Fibroblast of villous mesenchyme (primary cell): ENCODE measurements at places on chromosomes 12 and 14.
A peak's percentile ranks its signal among the peaks of the same experiment; 100 is the strongest.

GRCh38 chr12:130371296-130371695 lies 33.6 kb downstream of the PIWIL1 start:
- DNase-seq, result no peak

DNA sequence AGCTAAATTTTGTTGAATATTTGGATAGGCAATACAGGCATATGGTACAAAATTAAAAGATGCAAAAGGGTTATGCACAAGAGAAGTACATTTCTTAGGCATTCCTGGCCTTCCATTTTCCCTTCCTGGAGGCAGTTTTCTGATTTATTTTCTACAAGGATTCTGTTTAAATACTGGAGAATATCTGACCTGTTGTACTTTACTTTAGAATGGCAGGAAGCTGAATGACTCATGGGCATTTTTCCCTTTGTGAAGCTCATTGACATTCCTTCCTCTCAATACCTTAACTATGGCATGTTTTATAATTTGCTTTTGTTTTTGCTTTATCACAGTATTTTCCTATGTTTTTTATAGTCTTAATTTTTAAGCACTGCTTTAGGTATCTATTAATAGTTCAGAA lies 62.7 kb downstream of the RCOR1 start:
- no peak for DNase-seq

DNA sequence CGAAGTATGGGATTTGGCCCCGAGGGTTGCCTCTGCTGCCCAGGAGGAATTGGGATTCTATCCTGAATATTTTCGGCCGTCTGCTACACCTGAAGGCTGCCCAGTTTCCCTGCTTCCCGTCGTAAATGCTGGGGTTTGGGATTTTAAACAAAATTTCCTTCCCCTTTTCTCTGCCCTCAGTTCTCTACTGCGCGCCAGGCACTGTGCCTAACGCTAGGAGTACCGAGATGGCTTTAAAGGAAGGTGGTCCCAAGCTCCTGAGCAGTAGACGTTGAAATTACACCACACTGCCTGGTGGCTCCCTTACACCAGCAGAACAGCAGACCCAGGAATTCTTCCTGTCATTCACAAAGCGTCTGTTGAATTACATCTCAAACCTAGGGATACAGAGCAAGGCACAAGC lies 566 bp upstream of the PRDM4 start:
- no peak for DNase-seq

DNA sequence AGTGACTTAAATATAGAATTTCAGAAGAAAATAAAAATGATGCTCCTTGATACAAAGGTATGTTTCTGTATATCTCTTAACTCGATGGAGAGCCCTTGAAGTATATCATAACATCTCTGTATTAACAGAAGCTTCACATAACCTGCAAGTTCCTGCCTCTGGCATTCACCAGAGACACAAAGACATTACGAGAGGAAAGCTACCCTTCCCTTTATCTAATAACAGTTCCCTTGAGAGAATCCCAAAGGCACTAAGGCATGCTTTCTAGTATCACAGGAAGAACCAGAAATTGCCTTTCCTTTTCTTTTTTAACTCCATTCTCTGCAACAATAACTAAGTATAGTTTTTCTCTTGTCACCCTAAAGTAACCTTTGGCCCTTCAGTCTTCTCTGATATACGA lies 164.5 kb downstream of the MGAT4C start:
- DNase-seq, result no peak

DNA sequence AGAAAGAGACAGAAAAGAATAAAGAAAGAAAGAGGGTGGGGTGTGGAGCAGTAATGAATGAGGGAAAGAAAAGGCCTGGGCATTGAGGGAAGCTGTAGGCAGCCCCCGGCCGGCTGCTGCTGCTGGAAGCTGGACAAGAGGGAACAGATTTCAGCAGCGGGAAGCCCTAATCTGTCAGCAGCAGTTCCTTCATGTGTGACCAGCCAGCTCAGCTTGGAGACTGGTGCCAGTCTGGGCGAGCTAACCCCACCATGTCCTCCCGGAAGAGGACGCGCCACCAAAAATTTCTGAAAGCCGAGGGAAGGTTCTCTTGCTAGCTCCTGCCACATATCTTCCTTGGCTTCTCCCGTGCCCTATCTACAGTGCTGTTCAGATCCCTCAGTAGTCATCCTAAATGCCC lies 236.8 kb downstream of the GRIN2B start:
- DNase-seq, result no peak

DNA sequence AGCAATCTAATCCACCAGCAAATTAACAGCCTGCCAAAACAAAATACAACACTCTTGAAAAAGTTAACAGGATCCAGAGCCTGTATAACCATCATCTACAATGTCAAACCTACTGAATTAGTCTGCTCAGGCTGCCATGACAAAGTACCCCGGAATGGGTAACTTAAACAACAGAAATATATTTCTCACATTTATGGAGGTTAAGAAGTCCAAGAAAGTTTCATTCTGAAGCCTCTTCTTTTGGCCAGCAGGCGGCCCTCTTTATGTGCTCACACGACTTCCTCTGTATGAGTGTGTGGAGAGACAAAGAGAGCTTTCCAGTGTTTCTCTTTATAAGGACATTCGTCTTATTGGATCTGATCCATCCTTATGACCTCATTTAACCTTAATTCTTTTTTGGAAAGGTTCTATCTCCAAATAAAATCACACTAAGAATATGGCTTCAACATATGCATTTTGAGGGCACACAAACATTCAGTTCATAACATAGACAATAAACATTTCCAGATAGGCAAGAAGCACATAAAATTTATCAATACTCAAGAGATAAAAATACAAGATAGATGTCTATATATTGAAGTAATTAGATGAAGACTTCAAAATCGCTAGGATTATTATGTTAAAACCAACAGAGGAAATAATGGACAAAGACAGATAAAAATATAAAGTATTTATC lies 5.9 kb upstream of the RERG start:
- peak; percentile 56 for DNase-seq

GRCh38 chr14:30848449-30849240 lies 25.7 kb upstream of the COCH start:
- DNase-seq, result no peak

DNA sequence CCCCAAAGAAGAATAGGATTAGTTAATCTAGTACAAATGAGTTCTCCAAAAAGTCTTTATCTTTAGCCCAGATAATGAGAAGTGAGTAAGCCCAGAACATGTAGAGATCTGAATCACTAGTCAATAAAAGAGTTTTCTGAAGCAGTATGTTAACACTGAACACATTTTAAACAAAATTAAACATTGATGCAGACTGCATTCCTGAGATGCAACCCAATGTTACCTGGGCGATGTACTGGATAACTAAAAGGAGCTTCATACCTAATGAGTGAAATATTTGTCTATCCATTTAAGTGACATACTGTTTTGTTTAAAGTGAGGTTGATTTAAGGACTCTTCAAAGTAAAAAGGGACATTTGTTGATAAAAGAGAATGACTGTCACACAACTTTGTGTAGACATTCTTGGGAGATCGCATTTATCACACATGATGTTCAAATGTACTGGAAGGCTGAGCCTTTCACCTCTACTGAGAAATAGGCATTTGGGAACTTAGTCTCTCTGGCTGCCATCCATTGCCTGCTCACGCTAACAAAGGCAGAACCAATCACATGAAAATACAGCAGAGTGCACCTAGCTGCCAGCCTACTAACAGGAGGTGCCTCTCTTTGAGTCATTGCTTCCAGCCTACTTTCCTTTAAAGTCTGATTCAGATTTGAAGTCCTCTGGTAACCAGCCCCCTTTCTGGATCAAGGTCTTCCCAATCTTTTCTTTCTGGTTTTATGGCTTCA lies 287.7 kb downstream of the BTG1 start:
- DNase-seq, result no peak

GRCh38 chr14:99116741-99117295 lies 155.2 kb downstream of the BCL11B start:
- no peak for DNase-seq

GRCh38 chr12:123396954-123397353 lies 13.0 kb downstream of the KMT5A start:
- no peak for DNase-seq

DNA sequence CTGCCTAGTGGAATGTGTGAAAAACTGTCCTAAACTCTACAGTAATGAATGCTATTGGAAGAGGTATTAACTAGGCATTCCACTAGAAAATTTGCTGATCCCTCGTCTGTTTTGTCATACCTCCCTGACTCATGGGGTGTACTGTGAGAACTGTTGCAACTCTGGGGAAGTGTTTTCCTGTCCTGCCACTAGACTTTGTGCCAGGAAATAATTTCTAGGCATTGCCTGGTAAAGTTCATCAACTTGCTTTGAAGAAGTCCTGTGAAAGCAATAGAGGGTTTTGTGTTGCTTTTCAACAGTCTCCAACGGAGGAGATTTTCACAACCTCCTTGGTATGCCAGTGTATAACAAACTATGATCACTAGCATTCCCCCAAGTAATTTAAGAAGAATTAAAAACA lies 139.9 kb downstream of the AKAP6 start:
- DNase-seq, result peak; percentile 78

GRCh38 chr14:55908106-55908505 lies 210.1 kb upstream of the PELI2 start:
- no peak for DNase-seq

GRCh38 chr12:132502149-132502881 lies 12.4 kb downstream of the FBRSL1 start:
- no peak for DNase-seq

GRCh38 chr14:93160353-93160801 lies 24.3 kb downstream of the MOAP1 start:
- no peak for DNase-seq

DNA sequence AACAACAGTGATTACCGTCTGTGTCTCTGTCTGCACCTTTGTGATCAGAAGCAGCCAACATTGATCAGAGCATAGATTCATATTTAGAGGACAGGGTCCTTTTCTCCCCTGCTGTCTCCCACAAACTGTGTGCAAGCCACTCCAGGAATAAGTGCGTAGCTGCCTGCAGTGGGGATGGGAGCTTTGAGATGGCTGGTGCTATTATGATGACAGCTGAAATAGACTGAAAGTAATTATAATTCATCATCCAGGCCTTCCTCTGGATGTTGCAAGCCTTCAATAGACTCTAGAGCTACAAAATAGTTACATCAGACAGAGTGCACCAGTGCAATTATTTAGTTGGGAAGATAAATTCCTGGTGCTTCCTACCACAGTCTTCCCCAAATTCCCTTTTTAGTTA lies 68.1 kb downstream of the BORCS5 start:
- DNase-seq, result no peak

DNA sequence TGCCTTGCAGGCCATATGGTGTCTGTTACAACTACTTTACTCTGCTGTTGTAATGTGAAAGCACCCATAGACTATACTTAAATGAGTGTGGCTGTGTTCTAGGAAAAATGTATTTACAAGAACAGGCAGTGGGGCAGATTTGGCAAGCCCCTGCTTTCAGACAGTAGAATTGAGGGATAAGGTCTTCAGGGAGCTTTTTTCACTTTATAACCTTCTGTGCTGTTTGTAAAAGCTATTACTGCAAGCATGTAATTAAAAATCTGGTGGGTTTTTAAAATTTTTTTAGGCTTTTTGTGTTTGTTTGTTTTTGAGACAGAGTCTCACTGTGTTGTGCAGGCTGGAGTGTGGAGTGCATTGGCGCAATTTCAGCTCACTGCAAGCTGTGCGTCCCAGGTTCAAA lies 73.9 kb downstream of the VEZT start:
- DNase-seq, result peak; percentile 20

DNA sequence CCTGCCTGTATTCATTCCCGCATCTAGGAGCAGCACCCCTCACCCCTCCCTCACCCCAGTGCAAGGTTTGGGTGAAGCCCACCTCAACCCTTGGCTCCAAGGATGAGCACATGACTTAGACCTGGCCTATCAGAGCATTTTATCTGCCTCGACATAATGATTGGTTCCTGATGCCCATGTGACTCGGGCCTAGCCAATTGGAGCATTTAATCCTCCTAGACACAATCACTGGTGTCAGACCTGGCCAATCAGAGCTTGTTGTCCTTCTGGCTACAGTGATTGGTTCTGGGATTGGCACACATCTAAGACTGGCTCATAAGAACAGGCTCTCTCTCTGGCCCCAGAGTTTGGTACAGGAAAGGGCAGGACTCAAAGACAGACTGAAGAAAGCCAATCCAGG lies 73.1 kb upstream of the MYL2 start:
- DNase-seq, result no peak

- no peak for DNase-seq
These were observed 96.1 kb downstream of the TMX1 start for GRCh38 chr14:51335961-51336723.

DNA sequence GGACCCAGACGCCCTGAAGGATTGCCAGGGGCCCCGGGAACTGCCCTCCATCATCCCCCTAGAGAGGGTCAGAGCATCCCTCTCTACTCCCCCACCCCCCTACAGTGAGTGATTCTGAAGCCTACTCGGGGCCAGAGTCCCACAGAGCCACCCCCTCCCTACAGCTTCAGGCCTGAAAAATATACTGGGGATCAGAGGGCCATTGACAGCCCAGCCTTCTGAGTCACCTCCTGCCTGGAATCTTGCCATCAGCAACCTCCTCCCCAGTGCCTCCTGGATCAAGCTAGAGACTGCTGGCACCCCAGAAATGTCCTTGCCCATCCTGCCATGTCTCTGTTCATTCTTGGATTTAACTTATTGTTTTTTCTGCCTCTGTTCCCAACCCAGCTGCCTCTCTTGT lies 21.7 kb upstream of the MIA2 start:
- no peak for DNase-seq

GRCh38 chr12:6122201-6122600 lies 2.3 kb downstream of the VWF start:
- DNase-seq, result no peak

DNA sequence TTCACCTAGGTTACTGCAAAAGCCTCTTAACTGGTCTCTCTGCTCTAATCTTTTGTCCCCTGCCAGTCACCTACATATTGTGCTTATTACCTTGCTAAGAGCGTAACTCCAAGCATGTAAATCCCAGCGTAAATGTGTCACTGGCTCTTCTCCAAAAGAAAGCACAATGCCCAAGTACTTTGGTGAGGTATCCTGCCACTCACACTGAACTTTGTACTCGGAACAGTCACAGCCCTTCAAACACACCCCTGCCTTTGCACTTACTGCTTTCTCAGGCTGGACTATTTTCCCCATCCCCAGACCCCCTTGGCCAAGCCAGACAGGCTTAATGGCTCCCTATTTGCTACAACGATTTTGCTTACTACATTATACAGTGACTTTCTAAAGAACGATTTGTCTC lies 31.7 kb downstream of the GALNT4 start:
- DNase-seq, result no peak

DNA sequence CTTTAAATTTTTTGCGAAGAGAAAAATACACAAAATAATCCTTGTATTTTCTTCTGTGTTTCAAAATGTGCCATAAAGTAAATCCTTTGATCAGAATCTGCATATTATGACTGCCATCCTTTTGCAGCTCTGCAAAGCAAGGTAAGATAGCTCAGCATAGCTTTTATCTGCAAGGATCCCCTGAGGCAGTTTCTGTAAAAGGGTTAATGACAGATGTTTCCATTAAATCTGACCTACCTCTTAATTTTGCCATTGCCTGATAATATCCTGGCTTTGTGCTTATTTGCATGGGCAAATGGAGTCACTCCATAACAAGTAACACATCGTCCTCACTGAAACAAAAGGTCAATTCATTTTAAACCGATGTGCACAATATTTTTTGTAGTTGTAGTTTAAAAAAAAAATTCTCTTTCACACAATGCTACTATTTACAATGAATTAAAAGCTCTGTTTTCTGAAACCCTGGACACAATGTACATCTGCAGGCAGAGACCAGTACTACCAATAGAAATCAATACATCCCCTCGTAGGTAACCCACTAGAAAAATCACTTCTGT lies 108.5 kb upstream of the SOX5 start:
- DNase-seq, result no peak
